ENCODE measurements at places on chromosomes 11 and 22. TPM values are rescaled to one million over a fixed set of nuclear protein-coding genes. Genes with fewer than 3 reads are reported as not detected.

DNA sequence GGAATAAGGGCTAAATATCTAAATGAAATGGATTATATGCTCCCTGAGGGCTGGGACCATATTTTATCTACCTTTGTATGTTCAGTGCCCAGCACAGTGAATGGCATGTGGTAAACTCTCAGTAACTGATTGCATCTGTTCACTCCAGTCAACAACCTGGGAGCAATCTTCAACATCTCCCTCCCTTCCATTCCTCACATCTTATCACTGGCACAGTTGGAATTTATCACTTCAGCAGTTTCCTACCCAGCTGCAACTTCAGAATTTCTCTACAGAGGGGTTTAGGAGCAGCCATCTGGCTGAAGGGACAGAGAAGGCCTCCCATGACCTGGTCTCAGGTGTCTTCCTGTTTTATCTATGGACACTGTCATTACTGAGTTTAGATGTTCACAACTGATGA, 9.8 kb upstream of the SIK2 start:
- no peaks in the 10 kb centered on the region for H3K36me3 ChIP-seq
- no peak overlapping the region for H3K4me3 ChIP-seq
- no peaks in the 10 kb centered on the region for H3K4me1 ChIP-seq
- H3K27me3 ChIP-seq: peaks cover 14% of the 10 kb centered on the region
- H3K27ac ChIP-seq: no peak overlapping the region

GRCh38 chr11:19530505-19530904, 182.1 kb upstream of the NAV2 start:
- no peaks in the 10 kb centered on the region for H3K36me3 ChIP-seq
- no peak overlapping the region for H3K27ac ChIP-seq
- DNase-seq: no peak
- H3K4me1 ChIP-seq: no peaks in the 10 kb centered on the region

DNA sequence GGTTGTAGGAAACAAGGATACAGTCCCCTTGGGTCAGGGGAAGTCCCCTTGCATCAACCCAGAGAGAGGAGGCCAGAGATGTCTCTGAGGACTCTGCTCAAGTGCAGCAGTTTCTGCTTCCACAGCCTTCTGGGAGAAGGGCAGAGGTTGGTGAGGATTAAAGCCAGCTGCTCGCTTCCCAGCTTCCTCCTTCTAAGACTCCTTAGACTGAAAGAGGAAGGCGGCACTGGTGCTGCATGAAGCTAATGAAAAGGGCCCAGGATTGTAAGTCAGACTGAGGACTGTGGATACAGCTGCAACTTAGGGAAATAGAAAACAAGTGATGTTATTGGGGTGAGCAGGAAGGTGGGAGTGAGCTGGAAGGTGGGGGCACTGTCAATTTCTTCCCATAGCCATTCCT, at the start of gene OR52K1:
TSS of gene OR52K1 (plus strand) at position 202 of the 400 bp plus-strand sequence. CDS start 6,255 bp downstream, outside the sequence.
- no peak for DNase-seq
- H3K4me3 ChIP-seq: no peak within 1 kb of the TSS
- no peaks in the 10 kb centered on the region for H3K36me3 ChIP-seq
- peaks cover 2% of the 10 kb centered on the region for H3K27me3 ChIP-seq
- H3K4me1 ChIP-seq: peaks cover 6% of the 10 kb centered on the region
- no peak within 1 kb of the TSS for H3K27ac ChIP-seq

GRCh38 chr11:28289444-28289843, 181.3 kb downstream of the METTL15 start:
- no peak overlapping the region for H3K27ac ChIP-seq
- no peak overlapping the region for H3K4me3 ChIP-seq
- no peaks in the 10 kb centered on the region for H3K4me1 ChIP-seq

DNA sequence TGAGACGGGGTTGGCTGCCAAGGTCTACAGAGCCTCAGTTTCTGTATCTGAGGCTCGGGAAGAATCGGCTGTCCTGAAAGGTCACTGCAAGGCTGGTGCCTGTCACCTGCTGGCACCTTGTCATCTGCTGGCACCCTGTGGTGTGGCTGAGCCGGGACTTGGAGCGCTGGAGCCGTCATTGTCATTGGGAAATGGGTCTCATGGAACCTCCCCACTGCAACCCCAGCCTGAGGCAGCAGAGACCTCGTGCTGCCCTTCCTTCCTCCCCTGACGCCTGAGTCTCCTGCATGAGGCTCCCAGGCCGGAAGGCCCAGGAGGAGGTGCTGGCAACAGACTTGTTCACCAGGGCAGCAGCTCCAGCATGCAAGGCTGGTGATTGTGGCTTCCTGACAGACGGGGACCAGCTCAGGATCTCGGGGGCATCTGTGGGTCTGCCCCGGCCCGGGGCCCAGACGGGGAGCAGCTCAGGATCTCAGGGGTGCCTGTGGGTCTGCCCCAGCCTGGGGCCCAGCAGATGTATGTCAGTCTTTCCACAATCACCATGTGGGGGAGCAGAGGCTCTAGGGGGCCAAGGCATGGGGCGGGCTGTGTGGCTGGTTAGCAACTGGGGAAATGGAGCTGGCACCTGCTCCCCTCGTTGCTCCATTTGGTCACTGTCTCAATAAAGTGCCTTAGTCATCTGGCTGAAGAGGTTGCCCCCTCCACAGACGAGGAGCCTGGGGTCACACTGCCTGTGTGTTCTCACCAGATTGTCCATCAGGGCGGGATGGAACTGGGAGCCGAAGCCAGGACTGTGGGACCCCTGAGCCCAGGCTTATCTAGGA, 668.7 kb downstream of the BRD1 start:
- H3K4me1 ChIP-seq: no peaks in the 10 kb centered on the region
- H3K27me3 ChIP-seq: no peaks in the 10 kb centered on the region
- H3K27ac ChIP-seq: no peak overlapping the region
- H3K36me3 ChIP-seq: no peaks in the 10 kb centered on the region

DNA sequence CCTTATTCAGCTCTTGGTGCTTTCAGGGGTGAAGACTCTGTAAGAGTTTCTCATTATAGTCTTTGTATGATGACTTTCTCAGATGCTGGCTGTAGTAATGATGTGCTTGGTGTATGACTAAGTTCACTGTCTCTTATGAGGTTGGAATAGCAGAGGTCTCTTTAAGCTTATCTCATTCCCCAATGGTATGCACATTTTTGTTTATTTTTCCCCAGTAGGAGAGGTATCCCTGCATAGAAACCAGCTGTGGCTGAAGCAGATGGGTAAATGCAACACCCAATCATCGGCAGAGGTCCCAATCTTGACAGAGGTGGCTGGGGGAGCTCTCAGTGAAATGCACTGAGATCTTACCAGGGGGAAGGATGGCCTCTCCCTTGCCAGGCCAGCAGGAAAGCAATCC, 34.6 kb downstream of the BBOX1 start:
- no peaks in the 10 kb centered on the region for H3K36me3 ChIP-seq
- no peaks in the 10 kb centered on the region for H3K27me3 ChIP-seq
- H3K4me1 ChIP-seq: no peaks in the 10 kb centered on the region

DNA sequence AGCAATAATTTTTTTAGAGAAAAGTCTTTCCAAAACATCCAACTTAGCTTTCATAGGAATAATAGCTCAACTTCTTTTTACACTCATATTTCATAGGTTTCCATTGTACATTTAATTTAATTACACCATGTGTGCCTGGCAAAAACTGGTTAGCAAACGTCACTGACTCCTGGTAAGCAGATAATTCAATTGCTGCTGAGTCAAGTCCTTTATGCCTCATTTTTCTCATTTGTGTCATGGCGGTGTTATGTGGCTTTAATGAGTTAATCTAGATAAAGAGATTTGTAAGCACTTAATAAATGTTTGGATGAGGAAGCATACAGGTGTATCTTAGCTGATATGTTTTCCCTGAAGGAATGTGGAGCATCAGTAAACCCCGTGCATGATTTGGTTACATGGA, 41.2 kb upstream of the PAK1 start:
- H3K27me3 ChIP-seq: peaks cover 3% of the 10 kb centered on the region
- H3K4me1 ChIP-seq: no peaks in the 10 kb centered on the region
- no peak overlapping the region for H3K27ac ChIP-seq
- no peaks in the 10 kb centered on the region for H3K36me3 ChIP-seq

- no peaks in the 10 kb centered on the region for H3K4me1 ChIP-seq
- DNase-seq: no peak
- H3K27ac ChIP-seq: no peak overlapping the region
These were observed 190.7 kb upstream of the NCAM1 start for GRCh38 chr11:112770487-112770886.

- no peak overlapping the region for H3K27ac ChIP-seq
- H3K4me1 ChIP-seq: no peaks in the 10 kb centered on the region
- H3K27me3 ChIP-seq: peaks cover 8% of the 10 kb centered on the region
- H3K4me3 ChIP-seq: no peak overlapping the region
- DNase-seq: no peak
These were observed 161.6 kb downstream of the NAV2 start for GRCh38 chr11:19874266-19874665.

DNA sequence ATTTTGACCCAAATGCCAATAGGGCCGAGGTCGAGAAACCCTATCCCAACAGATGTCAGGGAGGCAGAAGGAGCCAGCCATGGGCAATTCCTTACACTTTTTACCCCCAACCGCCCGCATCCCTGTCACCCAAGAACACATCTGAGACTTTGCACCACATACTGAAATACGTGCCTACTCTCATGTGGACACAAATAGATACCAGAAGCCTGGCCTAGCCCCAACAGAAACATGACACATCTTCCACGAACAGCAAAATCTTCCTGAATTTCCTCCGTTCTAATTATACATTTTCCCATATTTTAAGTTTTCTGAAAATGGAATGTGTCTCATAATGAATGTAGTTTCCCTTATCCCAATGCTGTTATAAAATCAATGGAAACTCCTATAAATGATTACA, 64.7 kb downstream of the SLC1A2 start:
- H3K27me3 ChIP-seq: no peaks in the 10 kb centered on the region
- peaks cover 12% of the 10 kb centered on the region for H3K4me1 ChIP-seq
- no peak for DNase-seq
- H3K36me3 ChIP-seq: no peaks in the 10 kb centered on the region

DNA sequence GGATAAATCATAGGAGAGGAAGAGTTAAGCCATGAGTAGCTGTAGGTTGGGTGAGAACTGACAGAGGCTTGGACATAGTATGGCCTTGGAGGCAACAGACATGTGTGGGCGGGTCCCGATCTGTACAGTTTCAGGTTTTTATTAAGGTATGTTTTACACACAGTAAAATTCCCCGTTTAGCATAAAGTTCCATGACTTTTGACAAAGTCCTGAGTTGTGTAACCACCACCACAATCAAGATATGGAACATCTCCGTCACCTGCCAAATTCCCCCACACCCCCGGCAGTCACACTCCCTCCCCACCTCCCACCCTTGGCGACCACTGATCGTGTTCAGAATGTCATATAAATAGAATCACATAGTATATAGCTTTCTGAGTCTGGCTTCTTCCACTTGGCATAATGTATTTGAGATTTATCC, 68.1 kb downstream of the GRIK4 start:
- peaks cover 28% of the 10 kb centered on the region for H3K27me3 ChIP-seq
- H3K4me3 ChIP-seq: peak overlapping the region; percentile 16
- H3K36me3 ChIP-seq: no peaks in the 10 kb centered on the region
- DNase-seq: peak; percentile 34

- no peak overlapping the region for H3K27ac ChIP-seq
- H3K36me3 ChIP-seq: peaks cover 2% of the 10 kb centered on the region
- H3K4me1 ChIP-seq: no peaks in the 10 kb centered on the region
These were observed 30.5 kb upstream of the GCAT start for GRCh38 chr22:37777122-37777687.

GRCh38 chr11:114255289-114255688, 40.9 kb upstream of the NNMT start:
- H3K36me3 ChIP-seq: no peaks in the 10 kb centered on the region
- no peak overlapping the region for H3K27ac ChIP-seq
- H3K4me1 ChIP-seq: no peaks in the 10 kb centered on the region
- no peak overlapping the region for H3K4me3 ChIP-seq
- H3K27me3 ChIP-seq: no peaks in the 10 kb centered on the region
- DNase-seq: no peak

- peak overlapping the region; percentile 99 for H3K27ac ChIP-seq
- H3K4me1 ChIP-seq: peaks cover 53% of the 10 kb centered on the region
- peak overlapping the region; percentile 100 for H3K4me3 ChIP-seq
- peaks cover 11% of the 10 kb centered on the region for H3K27me3 ChIP-seq
- DNase-seq: no peak
These were observed 4.2 kb upstream of the NEAT1 start for GRCh38 chr11:65418431-65418680.

DNA sequence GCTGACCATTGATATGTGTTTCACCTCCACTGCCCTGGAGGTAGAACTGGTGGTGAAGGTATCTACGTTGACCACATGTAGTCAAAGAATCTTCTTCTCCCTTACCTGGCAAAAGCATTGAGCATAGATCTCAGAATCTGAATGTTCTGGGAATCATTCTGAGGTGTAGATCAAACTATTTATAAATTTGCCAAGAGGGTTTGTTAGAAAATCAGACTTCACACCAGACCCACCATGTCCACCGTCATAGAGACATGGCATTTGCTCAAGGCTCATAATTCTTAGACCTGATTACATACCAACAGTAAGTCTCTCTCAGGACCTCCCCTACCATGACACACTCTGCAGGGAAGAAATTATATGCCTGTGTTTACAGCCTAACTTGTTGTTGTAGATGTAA, at the start of gene OR8B2:
TSS of gene OR8B2 (minus strand) at position 101 of the 400 bp plus-strand sequence. CDS start 1,156 bp downstream, outside the sequence.
- no peaks in the 10 kb centered on the region for H3K36me3 ChIP-seq
- no peaks in the 10 kb centered on the region for H3K4me1 ChIP-seq
- H3K27ac ChIP-seq: no peak within 1 kb of the TSS

- H3K4me1 ChIP-seq: no peaks in the 10 kb centered on the region
- no peak overlapping the region for H3K4me3 ChIP-seq
- H3K36me3 ChIP-seq: no peaks in the 10 kb centered on the region
- no peak for DNase-seq
- peaks cover 39% of the 10 kb centered on the region for H3K27me3 ChIP-seq
These were observed 37.1 kb upstream of the ANO1 start for GRCh38 chr11:70040869-70041501.

DNA sequence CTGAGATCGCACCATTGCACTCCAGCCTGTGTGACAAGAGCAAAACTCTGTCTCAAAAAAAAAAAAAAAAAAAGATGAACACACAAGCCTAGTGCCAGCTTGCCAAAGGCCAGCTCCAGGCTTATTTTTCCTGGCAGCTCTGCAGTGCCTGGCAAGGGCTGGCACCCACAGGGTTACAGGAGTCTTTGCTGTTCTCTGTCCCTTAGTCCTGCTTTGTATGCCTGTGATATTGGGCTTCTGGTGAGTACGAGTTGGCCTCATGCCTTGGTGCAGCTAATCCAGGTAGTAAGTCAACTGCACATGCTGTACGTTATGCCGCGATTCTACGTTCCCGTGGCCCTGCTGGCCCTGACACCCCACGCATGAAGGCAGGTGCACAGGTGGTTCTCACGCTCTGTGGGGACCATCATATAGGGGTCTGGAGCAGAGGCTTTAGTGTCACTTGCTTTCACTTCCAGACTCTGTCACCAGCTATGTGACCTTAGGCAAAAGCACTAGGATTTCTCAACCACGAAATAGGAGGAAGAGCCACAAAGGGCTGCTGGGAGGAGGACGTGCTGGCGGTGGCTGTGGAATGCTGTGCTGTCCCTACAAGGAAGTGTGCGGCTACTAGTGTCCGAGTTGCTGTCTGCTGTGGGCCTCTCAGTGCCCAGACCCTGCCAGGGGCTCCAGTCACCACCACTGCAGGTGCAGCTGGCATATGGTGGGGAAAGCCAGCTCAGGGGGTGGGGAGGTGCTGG, 21.4 kb upstream of the RASL10A start:
- H3K27me3 ChIP-seq: no peaks in the 10 kb centered on the region
- H3K4me1 ChIP-seq: no peaks in the 10 kb centered on the region
- H3K4me3 ChIP-seq: no peak overlapping the region
- no peak for DNase-seq
- H3K36me3 ChIP-seq: peaks cover 3% of the 10 kb centered on the region

The DTX4 gene
- 0.49 TPM for total RNA-seq

The NELL1 gene
- total RNA-seq: not detected

The MMP13 gene
- not detected for total RNA-seq

The AIFM3 gene
- not detected for total RNA-seq

The PATE4 gene
- not detected for total RNA-seq

The PRSS23 gene
- total RNA-seq: 3.7 TPM

The ACTN3 gene
- 0.06 TPM for total RNA-seq

The POLR3H gene
- total RNA-seq: 69.2 TPM

The DDX25 gene
- 0.26 TPM for total RNA-seq

The MYEOV gene
- not detected for total RNA-seq

The KCTD14 gene
- 0.12 TPM for total RNA-seq
